ENCODE measurements at places on chromosomes 2 and 18.

GRCh38 chr2:54531558-54531957 is 75.4 kb downstream of the SPTBN1 start:
- DNase-seq: no peak

DNA sequence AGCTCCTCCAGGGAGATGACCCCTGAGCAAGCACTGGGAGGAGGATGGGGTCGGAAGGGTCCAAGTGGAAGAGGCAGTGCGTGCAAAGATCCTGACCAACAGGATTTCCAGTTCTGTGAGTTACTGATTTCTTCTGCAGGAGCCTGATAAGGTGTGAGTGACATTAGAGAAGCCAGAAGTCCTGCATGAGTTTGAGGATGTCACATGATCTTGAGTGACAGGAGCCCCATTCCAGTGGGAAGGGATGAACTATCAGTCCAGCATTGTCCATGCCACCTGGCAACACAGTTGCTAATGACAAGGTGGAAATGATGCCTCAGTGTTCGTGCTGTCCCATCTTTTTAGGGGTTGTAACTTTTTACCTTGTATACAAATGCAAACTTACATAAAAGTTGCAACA is 285.1 kb upstream of the HDAC4 start:
- DNase-seq: no peak

GRCh38 chr2:190948671-190949070 is 65.3 kb downstream of the STAT1 start:
- no peak for DNase-seq

GRCh38 chr18:33532978-33533377 is 45.0 kb upstream of the ASXL3 start:
- no peak for DNase-seq

- DNase-seq: no peak
These were observed 25.6 kb downstream of the DNPEP start for GRCh38 chr2:219362072-219362471.

DNA sequence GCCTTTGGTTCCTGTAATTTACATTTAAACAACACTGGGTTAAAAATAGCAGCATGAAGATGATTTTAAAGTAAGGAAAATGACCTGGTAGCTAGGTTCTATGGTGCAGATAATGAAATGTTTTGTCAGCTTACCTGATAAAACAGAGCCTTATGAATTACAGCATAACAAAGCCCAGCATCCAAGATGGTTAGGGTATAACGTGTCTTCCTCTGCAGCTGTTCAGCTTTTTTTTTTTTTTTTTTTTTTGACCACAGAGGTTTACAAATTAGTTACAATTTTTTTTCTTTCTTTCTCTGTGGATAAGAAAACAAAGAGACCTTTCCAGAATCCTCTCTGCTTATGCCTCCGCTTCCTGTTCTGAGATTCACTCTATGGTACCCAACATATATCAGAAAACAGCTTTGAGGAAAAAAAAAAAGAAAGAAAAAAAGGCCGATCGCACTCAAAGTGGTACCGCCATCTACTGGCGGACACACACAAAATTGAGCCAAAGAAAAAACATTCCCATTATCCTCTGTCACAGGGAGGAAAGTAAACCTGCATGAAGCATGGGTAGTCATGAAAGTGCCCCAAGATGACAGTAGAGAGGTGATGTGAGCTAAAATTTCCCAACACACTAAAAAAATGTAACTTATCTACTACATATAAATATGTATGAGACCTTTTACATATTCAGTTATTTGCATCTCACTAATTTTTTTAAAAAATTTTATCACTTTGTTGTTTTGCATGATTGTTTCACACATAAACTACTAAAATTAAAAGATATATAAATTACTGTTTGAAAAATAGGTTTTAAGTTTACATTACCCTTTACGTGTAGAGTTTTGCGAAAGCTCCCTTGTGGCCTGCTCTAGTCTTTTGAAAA is at the start of gene SCN3A:
TSS of gene SCN3A (minus strand) at position 362 of the 871 bp plus-strand sequence. CDS start 27,656 bp downstream, outside the sequence.
- peak; percentile 52 for DNase-seq

- DNase-seq: no peak
These were observed 1.3 kb upstream of the CD28 start for GRCh38 chr2:203705178-203705577.

GRCh38 chr18:79926715-79927606 is 24.5 kb downstream of the SLC66A2 start:
- no peak for DNase-seq

DNA sequence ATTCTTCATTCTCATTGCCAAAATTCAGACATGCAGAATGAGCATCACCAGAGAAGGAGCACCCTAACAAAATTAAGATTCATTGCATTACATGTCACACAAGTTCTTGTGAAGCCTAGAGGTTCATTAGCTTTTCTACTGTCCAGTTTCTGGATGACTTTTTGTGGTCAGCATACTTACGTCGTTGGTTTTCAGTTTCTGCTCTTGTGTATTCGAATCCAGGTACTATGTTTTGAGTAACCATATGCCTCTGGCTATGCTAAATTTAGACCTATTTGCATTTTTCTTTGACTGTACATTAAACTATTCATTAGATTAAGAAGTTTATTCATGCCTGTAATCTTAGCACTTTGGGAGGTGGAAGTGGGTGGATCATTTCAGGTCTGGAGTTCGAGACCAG is 251.3 kb downstream of the PARD3B start:
- DNase-seq: no peak

- no peak for DNase-seq
These were observed 96.9 kb downstream of the OSBPL1A start for GRCh38 chr18:24300703-24301102.

DNA sequence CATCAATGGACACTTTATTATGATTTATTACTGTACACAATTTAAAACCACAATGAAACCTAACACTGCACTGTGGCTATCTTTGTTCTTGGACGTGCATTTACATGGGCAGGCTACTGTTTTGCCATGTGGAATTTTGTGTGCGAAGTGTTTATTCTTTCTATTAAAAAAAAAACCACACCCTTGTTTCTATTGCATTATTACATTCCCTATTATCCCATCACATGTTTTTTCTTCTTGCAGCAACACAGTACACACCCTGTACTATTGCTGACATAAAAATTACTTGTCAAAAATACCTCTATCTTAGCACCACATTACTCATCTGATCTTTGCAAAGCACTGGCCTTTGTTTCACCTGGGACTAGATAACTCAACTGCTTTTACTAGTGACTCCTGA is 1.5 kb downstream of the RNF152 start:
- no peak for DNase-seq

DNA sequence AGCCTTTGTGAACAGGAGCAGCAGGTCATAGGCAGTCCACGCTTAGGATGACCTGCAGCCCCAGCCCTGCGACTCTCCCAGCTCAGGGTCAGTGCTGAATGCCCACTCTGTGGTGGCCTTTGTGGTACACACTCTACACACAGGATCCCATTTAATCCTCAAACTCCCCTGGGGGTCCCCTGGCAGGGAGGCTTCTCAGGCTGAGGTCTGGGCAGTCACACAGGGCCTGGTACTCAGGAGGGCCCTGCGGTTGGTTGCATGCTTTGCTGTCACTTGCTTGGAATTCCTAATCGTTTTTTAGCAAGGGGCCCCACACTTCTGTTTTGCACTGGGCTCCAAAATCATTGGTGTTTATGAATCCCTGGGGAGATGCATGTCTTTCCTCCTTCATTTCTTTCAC is 113.0 kb downstream of the EML6 start:
- DNase-seq: no peak

- no peak for DNase-seq
These were observed 98.5 kb downstream of the PRKCE start for GRCh38 chr2:45750001-45750400.

GRCh38 chr2:161370981-161371380 is 45.1 kb upstream of the TBR1 start:
- DNase-seq: no peak

DNA sequence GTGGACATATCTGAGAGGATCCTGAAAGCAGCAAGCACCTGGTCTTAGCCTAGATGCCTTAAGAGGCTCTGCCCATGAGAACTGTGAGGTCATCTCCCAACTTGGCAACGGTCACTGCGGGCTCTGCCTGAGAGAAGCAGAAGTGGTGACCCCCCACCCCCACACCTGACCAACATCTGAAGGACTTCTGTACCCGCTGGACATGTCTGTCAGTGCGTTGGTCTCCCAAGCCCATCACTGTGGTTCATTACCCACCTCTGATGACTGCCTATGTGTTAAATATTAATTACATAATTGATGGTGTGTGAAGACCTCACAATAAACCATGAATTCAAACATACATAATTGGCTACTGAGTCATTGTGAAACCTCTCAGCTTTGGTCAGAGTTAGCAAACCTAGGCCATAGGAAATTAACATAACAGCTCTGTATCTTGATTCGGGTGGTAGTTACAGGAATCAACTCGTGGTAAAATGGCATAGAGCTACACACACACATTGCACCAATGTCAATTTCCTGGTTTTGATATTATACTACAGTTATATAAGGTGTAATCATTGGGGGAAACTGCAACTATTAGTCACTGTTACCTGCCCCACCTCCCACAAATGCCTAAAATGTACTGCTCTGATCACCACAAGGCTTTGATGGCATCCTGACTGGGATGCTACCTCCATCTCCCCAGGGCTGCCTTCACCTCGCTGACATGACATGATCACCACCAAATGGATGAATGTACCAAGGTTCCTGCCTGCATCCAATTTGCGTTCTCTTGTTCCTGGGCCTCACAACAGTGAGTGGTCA is 4.3 kb upstream of the GALNT1 start:
- no peak for DNase-seq

- no peak for DNase-seq
These were observed 126.9 kb upstream of the DAPL1 start for GRCh38 chr2:158668001-158668765.

- DNase-seq: no peak
These were observed 4.5 kb downstream of the PSTPIP2 start for GRCh38 chr18:46067438-46068007.

DNA sequence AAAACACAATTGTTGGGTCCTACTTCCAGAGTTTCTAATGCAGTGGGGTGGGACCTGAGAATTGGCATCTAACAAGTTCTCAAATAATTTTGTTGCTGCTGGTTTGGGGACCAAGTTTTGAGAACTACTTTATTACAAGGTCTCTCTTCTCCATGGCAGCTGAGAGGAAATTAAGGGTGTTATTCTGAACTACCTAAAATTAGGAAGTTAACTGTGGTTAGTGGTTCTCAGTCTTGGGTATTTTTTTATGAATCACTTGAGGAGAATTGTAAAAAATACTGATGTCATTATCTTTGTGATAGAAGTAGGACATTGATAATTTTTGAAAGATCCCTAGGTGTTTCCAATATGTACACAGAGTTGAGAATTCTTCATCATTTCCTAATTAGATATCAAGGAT is 210.2 kb downstream of the MC4R start:
- DNase-seq: no peak

DNA sequence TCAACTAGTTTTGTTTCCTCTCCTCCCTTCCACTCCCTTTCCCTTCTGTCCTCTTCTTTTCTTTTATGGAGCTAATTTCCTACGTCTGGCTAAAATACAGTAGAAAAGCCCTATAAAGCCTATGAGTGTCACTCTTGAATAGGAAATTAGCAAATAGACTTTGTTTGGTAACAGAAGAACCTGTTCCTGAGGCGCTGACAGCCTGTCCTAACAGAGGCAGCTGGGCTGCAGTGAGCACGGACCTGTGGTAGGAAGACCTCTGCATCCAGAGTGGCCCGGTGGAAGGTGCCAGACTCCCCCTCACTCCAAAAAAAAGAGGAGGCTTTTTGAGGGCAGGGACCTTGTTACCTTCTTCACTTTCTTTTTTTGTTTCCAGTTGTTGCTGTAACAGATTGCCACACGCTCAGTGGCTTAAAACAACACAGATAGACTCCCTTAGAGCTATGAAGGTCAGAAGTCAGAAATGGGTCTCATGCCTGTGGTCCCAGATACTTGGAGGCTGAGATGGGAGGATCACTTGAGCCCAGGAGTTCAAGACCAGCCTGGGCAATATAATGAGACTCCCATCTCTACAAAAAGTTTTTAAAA is 81.2 kb upstream of the TXNDC2 start:
- DNase-seq: no peak

DNA sequence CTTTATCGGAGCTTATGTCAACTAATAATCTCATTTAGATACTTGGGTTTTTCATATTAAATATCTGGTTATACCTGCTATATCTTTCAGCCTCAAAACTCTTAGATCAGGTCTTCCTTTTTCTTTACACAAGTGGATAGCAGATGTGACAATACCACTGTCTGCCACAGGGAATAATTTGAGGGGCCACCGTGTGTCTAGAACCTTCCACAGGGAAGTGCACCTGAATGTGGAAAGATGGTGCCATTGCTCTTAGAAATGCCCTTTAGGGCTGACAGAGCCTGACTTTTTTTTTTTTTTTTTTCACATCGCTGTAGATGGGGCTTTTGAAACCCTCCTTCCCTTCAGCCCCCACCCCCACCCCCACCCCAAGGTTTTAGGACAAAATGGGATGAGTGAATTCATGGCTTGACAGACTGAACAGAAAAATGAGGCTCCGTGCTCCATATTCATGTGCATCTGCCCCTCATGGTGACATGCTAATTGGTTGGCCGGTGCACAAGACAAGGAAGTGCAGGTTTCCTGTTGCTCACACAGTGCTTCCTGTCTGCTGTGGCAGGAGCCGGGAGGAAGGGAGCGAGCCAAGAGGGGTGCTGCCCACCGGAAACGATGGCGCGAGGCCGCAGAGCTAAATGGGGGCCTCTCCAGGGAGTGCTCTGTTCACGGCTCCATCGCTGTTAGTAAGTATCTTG is 246.0 kb downstream of the LDLRAD4 start:
- DNase-seq: peak; percentile 52

DNA sequence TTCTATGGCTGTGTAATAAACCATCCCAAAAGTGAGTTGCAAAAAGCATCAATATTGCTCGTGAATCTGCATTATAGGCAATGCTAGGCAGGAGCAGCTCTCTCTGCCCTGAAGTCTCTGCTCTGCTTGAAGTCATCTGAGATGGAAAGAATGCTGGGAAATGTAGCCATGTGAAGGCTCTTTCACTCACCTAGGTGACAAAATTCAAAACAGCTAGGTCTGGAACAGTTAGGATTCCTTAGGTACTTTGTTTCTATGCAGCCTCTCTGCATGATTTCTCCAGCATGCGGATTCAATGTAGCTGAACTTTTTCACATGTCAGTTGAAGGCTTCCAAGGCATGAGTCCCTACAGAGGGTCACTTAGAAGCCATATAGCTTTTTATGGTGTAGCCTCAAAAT is 1383.7 kb downstream of the LRP1B start:
- no peak for DNase-seq

DNA sequence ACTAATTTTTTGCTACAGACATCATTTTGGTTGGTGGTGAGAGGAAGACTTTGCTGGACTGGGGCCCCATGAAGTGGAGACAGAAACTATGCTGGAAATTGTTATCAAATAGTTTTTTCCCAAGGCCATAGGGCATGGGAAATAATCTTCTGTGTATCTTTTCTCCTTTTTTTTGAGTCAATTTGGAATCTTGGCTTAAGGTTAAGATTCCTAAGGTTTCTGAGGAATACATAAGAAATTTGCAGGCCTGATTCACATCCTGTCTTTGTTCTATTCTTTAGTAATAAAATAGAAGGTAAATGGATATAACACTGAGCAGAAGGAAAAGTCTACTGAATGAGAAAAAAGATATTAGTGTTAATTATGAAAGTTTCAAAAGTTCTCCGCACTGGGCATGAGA is 16.6 kb downstream of the SMC6 start:
- DNase-seq: no peak

GRCh38 chr2:111049792-111050640 is 70.7 kb upstream of the BCL2L11 start:
- no peak for DNase-seq
